NCI-H2029 (cell line): ENCODE measurements at places on chromosomes 16 and 17.

GRCh38 chr16:70364399-70364798 lies 17.7 kb downstream of the DDX19A start:
- no peak for DNase-seq

GRCh38 chr17:60422162-60422665 lies at the start of gene CHCT1:
CHCT1 (plus strand) TSS chr17:60422489; CDS start chr17:60422593, 104 bp downstream.
- DNase-seq, result no peak

DNA sequence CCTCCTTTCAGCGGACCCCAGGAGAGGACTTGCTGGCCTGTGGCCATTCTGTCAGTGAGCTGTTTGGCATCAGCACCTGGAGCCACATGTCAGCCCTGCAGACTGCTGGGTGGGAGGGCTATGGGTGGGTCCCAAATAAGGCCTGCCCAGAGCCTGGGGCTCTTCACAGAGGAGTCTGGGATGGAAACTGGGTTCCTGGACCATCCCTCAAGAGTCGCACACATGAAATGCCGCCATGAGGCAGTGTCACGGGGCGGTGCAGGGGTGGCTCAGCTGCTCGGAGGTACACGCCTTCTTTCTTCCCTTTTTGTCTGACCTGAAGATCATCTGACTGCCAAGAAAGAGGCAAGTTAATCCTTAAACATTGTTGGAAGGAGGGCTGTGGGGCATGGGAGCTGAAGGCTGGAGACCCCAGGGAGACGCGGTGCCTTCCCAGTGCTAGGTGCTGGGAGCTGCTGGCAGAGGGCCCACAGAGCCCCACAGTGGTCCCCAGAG lies 14.8 kb downstream of the MPRIP start:
- no peak for DNase-seq

DNA sequence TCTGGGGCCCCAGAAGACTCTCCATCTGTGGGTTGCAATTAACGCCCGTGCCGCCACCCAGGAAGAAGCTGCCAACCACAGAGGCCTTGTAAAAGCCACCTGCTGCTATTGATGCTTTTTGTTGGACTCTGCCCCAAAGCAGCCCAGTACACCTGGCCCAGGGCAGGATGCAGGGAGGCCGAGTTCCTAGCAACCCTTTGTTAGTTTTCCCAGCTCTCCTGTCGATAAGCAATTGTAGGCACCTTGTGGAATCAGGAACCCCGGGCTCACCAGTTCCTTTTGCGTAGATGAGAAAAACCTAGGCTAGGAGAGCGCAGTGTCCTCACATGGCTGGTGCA lies 103.3 kb downstream of the ABCC6 start:
- DNase-seq, result no peak

DNA sequence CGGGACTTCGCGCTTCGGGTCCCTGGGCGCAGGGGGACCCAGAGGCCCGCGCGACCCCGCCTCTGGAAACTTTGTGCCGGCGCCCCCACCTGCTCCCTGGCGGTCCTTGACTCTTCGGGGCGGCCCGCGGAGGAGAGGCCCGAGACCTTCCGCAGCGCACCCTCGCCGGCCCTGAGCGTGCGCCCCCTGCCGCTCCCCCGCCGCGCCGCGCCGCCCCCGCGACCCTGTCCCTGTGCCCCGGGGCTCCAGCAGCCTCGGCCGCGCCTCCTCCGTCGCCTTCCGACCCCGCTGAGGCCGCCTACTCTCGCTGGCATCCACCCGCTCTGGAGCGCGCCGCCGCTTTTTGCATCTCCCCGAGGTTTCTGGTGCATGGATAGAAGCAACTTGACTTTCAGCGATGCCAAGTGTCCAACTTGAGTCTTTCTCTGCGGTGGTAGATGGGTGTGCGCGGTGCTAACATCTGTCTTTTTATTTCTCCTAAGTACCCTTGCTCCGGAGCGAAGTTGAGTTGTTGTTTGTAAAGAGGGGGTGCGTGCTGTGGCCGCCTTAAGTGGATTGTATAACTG lies 414 bp downstream of the DUSP14 start:
- peak; percentile 2 for DNase-seq

- DNase-seq, result no peak
Measured at GRCh38 chr17:81368161-81369022, 26.9 kb upstream of the BAHCC1 start.

- no peak for DNase-seq
Measured at GRCh38 chr16:89172528-89173173, 1.1 kb downstream of the CDH15 start.

DNA sequence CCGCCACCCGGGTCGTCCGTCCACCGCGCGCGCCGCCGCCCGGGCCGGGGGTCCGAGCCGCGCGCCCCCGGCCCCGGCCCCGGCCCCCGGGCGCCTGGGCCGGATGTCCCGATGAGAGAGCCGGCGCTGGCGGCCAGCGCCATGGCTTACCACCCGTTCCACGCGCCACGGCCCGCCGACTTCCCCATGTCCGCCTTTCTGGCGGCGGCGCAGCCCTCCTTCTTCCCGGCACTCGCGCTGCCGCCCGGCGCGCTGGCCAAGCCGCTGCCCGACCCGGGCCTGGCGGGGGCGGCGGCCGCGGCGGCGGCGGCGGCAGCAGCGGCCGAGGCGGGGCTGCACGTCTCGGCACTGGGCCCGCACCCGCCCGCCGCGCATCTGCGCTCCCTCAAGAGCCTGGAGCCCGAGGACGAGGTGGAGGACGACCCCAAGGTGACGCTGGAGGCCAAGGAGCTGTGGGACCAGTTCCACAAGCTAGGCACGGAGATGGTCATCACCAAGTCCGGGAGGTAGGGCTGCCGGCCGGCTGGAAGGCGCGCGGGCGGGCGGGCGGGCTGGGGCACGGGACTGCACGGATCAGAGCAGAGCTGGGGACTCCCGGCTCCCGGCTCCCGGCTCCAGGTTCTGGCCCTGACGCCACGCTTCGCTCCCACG lies 548 bp downstream of the TBX2 start:
- DNase-seq, result no peak

- DNase-seq, result peak; percentile 78
Measured at GRCh38 chr16:9365370-9365728, 273.9 kb downstream of the HAPSTR1 start.

GRCh38 chr17:27539152-27539551 lies 82.9 kb downstream of the KSR1 start:
- no peak for DNase-seq

- DNase-seq, result no peak
Measured at GRCh38 chr16:8877894-8878522, 4.1 kb upstream of the LITAFD start.

DNA sequence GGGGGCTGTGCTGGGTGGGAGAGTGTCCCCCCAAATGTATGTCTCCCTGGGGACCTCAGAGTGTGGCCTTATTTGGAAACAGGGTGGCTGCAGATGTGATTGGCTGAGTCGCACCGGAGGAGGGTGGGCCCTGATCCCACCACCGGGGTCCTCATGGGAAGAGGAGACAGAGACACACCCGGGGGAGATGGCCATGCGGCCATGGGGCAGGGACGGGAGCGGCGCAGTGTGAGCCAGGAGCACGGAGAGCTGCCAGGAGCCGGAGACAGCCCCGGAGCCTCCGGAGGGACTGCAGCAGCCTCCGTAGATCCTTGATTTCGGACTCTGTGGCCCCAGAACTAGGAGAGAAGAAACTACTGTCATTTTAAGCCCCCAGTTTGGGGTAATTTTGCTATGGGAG lies 1.6 kb upstream of the CIBAR2 start:
- no peak for DNase-seq

- DNase-seq, result no peak
Measured at GRCh38 chr16:77459534-77460254, 24.9 kb upstream of the ADAMTS18 start.

GRCh38 chr16:87074641-87075318 lies 242.4 kb downstream of the C16orf95 start:
- no peak for DNase-seq

DNA sequence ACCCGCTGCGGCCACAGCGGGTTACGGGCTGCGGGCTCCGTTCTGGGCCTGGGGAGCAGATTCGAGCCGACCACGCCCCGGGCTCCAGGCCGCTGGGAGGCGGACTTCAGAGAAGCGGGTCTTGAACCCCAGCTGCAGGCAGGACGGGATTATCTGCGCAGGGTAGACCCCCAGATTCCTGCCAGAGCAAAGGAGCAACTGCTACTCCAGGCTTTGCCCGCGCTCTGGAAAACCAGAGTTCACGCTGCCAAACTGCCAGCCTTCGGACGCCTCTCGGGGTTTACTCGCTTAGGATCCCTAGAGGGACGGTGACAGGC lies 301 bp upstream of the ULK2 start:
- no peak for DNase-seq

DNA sequence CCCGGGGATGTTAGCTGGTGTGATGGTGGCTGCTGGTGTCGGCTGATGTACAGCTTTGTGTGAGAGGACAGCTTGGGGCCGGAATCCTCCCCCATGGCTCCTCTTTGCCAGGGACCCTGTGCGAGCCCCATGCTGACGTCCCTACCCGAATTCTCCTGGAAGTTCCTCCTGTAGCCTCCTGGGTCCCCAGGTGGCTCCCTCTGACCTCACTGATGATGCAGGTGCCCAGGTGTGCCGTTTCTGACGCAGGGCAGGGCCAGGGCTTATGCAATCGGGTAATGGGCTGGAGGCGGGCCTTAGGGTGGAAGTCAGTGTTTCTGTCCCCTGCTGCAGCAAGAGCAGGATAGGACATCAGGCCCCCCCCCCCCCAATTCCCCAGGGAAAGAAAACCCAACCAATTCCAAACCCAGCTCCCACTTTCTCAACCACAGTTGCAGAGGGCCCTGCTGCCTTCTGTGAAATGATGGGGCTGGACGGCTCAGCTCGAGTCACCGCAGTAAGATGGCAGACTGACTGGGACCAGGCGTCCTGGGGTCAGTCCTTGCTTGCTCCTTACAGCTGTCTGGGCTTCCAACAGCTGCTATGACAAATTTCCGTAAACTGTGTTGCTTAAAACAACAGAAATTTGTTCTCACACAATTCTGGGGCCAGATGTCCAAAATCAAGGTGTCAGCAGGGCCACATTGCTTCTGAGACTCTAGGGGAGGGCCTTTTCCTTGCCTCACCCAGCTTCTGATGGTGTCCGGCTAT lies 139.0 kb upstream of the PLCG2 start:
- no peak for DNase-seq

- no peak for DNase-seq
Measured at GRCh38 chr17:13378361-13378760, 223.4 kb downstream of the HS3ST3A1 start.

GRCh38 chr16:56797861-56798260 lies 67.1 kb upstream of the SLC12A3 start:
- DNase-seq, result no peak

- no peak for DNase-seq
Measured at GRCh38 chr17:28402224-28402630, 3.8 kb downstream of the SLC46A1 start.

- DNase-seq, result no peak
Measured at GRCh38 chr16:30179931-30180330, 3.5 kb upstream of the CORO1A start.
